Esophagus squamous epithelium (tissue), 5 donors: ENCODE measurements at places on chromosomes 16 and 17. TPM values are rescaled to one million over a fixed set of nuclear protein-coding genes. Genes with fewer than 3 reads are reported as not detected.

Gene KRTAP4-3
- not detected for total RNA-seq

- H3K4me3 ChIP-seq = no peak overlapping the region
- H3K27ac ChIP-seq = no peak overlapping the region
- no peaks in the 10 kb centered on the region for H3K27me3 ChIP-seq
- DNase-seq = no peak
- no peaks in the 10 kb centered on the region for H3K4me1 ChIP-seq
- no peaks in the 10 kb centered on the region for H3K36me3 ChIP-seq
Observed at GRCh38 chr17:66564992-66565465, 262.6 kb downstream of the PRKCA start.

DNA sequence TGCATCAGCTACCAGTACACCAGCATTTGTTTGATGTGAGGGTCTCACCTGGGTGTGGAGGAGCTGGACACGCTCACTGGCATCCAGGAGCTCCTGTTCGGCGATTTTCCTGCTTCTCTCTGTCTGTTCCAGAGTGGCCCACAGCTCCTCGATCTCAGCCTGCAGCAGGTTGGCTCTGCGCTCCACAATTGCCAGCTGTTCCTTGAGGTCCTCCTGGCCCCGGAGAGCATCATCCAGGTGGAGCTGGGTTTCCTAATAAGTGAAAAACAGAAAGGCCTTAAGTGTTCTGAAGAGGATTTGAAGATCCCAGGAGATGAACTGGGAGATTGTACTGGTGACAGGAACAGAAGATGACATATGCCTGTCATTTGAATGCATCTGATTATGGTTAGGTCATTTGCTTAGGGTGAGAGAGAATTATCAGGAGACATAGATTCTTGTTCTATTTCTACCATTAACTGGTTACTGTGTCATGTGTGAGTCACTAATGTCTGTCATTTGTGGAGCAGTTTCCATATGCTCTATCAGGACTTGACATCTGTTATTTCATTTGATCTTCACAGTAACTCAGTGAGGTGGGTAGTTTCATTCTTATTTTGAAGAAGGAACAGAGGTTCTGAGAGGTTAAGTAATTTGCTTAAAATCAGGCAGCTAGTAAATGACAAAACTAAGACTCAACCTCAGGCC lies 21.5 kb upstream of the MYH13 start:
- no peaks in the 10 kb centered on the region for H3K36me3 ChIP-seq
- H3K4me3 ChIP-seq = no peak overlapping the region
- H3K27me3 ChIP-seq = no peaks in the 10 kb centered on the region
- DNase-seq = no peak

Gene DPEP3
- total RNA-seq = not detected

Gene HEATR9
- not detected for total RNA-seq

Gene HOXB8
- total RNA-seq = not detected

DNA sequence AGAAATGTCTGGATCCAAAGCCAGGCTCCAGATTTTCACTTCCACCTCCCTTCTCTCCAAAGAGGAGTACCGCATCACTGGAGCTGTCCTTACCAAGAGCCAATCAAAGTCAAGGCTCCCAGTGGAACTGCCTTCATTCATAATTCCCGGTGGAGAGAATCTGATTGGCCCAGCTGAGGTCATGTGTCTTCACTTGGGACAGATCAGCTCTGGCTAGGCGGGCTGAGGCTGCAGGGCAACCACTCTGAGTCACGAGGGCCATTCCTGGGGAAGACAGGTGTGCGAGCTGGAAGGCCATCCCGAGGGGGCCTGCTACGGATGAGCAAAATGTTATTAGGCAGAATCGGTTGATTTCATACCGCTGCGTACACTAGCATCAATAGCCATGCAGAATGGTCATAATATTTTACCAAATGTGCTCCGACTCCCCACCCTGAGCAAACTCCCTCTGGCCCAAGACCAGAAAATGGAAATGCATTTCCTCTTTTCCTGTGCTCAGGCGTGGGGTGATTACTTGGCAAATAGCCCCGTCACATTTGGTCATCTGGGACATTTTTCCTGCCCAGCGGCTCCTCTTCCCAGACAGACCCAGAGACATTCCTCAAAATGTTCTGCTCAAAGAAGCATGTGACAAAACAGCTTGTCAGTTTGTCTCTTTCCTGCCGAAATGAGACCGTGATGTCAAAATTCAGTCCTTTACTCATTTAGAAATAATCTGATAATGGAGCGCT lies 111.1 kb downstream of the AIPL1 start:
- no peak for DNase-seq
- no peaks in the 10 kb centered on the region for H3K27me3 ChIP-seq
- no peaks in the 10 kb centered on the region for H3K4me1 ChIP-seq
- no peak overlapping the region for H3K27ac ChIP-seq
- H3K4me3 ChIP-seq = no peak overlapping the region

DNA sequence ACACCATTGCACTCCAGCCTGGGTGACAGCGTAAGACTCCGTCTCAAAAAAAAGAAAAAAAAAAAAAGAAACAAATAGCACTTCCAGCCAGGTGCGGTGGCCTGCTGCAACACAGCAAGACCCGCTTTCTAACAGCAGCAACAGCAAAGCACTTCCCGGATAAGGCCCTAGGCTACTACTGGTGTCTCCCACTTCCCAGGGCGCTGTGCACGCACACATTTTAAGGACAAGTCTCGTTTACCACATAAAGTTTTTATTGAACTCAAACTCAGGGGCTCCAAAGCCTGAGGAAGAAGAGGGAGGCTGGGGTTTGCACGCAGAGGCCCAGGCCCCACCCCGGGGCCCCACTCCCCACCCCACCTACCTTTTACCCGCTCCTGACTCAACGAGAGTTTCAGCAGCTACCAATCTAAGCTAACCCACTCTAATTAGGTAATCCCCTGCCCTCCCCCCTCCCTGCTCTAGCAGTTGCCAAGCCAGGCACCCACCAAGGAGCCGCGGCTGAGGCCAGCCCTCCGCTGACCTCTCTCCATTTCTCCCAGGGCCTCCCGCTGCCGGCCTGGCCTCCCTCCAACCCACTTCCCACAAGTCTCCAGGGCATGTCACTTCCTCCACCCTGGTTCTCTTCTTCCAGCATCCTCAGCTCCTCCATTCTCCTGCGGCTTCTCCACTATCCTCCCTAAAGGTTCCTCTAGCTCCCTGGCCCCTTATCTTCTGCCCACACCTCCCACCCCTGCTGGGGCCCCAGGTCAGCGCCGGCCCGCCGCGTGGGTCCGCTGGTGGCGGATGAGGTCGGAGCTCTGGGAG lies 2.4 kb downstream of the ZNF768 start:
- H3K36me3 ChIP-seq = no peaks in the 10 kb centered on the region
- no peak overlapping the region for H3K27ac ChIP-seq
- H3K4me1 ChIP-seq = peaks cover 11% of the 10 kb centered on the region
- H3K4me3 ChIP-seq = no peak overlapping the region
- no peaks in the 10 kb centered on the region for H3K27me3 ChIP-seq

DNA sequence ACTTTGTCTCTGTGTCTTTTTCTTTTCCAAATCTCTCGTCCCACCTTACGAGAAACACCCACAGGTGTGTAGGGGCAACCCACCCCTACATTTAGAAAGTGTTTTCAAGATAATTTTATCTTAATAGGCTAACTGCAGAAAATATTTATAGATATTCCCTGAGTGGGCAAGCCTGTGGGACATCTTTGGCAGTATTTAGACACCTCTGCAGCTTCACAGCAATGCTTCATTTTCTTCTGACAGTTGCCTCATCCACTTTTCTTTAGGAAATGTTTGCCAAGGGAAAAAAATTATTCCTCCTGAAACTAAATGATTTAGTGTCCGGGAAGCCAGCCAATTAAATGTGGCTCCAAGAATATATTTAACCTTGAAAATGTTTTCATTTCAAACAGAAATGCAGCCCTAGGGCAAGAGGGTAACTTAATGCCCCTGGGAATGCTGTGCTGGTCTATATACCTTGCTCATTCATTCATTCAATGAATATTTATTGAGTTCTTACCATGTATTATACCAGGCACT lies 290.4 kb downstream of the ABCC12 start:
- no peak for DNase-seq
- no peaks in the 10 kb centered on the region for H3K36me3 ChIP-seq
- no peak overlapping the region for H3K4me3 ChIP-seq
- H3K4me1 ChIP-seq = no peaks in the 10 kb centered on the region
- H3K27me3 ChIP-seq = no peaks in the 10 kb centered on the region
- H3K27ac ChIP-seq = no peak overlapping the region

DNA sequence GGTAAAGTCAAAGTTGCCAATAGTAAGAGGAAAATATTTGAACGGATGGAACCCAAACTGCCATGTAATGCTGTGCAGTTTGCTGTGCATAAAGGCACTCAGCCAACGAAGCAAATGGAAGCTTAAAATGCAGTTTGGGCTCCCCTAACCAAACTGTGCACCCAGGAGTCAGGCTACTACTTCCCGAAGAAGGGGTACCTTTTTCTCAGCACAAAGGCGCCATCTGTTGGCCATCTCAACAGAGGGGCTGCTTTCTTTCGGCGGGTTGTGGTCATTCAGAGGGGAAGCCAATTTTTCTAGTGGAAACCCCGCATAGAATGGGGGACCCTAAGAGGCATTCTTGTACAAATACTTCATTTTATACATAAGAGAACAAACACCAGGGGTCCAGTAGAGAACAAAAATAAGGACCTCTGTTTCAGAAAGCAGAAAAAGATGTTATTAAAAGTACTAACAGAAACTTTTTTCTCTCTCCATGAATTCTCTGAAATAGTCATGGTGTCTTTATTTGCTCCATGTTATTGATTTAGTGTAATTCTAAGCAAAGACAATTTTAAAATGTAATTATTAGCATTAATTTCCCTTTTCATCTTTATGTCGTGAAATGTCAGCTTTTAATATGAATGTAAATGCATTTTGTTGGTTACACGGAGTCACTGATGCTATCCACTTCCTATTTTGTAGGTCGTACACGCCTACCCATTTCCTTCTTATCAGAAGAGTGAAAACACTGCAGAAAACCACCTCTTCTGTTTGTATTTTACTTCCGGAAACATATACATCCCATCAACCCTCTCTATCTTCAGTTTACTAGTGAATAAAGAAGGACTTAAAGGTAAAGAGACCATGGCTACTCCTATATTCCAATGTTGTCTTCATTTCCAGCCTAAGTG lies 453.3 kb downstream of the KCNJ2 start:
- no peaks in the 10 kb centered on the region for H3K4me1 ChIP-seq
- no peaks in the 10 kb centered on the region for H3K36me3 ChIP-seq
- DNase-seq = no peak
- no peak overlapping the region for H3K27ac ChIP-seq
- H3K27me3 ChIP-seq = no peaks in the 10 kb centered on the region

DNA sequence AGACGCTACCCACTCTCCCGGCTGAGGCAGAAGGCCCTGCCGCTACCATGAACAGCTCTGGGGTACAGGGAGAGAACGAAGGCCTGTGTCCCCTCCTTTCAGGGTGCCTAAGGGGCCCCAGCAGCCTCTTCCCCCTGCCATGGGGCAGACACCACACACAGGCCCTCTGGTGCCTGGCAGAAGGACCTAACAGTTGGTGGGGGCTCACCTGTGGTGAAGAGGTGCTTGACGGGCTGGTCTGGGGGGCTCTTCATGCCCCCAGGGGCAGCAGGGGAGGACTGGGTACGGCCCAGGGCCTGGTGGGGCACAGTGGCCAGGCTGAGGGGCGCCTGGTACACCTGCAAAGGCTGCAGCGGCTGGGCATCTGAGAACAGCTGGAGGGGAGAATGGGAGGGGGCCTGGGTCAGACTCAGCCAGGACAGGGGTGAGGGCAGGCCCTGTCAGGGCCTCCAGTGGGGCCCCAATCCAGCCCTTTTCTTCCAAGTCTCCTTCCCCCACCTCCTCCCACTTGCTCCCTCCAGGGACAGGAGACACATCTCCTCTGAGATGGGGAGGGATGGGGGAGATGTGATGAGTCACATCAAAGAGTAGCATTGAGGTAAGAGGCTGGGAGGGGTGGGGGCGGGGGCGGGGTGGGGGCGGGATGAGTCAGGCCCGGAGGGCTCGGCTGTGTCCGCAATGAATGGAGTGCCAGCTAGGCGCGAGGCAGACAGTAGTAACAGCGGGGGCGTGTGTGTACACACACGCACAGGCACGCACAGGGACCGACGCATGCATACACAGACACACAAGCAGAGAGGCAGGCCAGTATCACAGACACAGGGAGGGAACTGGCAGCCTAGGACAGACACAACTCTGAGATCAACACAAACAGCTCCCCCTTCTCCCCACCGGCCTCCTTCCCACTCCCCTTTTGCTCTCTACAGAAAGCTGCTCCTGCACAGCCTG lies 16.1 kb downstream of the G6PC3 start:
- H3K27ac ChIP-seq = peak overlapping the region; percentile 60
- H3K36me3 ChIP-seq = peaks cover 100% of the 10 kb centered on the region
- peaks cover 9% of the 10 kb centered on the region for H3K4me1 ChIP-seq
- H3K4me3 ChIP-seq = no peak overlapping the region
- H3K27me3 ChIP-seq = no peaks in the 10 kb centered on the region

GRCh38 chr17:65850486-65850885 lies 289.0 kb upstream of the AXIN2 start:
- no peaks in the 10 kb centered on the region for H3K27me3 ChIP-seq
- no peaks in the 10 kb centered on the region for H3K36me3 ChIP-seq
- no peak for DNase-seq
- no peak overlapping the region for H3K27ac ChIP-seq

DNA sequence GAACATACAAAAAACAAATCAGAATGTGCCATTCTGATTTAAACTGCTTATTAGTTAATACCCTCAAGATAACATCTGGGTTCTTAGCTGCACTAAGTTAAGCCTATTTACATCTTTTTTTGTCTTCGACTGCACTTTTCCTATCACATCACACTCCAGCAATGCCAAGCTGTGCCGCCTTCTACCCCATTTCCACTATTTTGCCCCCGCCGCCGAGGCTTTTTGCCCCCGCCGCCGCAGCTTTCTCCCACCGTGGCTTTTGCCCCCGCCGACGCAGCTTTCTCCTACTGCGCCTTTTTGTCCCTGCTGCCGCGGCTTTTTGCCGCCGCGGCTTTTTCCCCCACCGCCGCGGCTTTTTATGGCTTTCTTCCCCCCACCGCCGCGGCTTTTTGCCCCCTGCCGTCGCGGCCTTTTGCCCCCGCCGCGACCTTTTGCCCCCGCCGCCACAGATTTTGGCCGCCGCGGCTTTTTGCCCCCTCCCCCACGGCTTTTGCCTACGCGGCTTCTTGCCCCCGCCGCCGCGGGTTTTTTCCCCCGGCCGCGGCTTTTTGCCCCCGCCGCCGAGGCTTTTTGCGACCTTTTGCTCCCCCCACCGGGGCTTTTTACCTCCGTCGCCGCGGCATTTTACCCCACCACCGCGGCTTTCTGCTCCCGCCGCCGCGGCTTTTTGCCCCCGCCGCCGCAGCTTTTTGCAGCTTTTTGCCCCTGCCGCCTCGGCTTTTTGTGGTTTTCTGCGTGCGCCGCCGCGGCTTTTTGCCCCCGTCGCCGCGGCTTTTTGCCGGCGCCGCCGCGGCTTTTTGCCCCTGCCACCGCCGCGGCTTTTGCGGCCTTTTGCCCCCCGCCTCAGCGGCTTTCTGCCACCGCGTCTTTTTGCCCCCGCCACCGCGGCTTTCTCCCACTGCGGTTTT lies 331.4 kb upstream of the WSB1 start:
- no peak for DNase-seq
- H3K36me3 ChIP-seq = no peaks in the 10 kb centered on the region
- peaks cover 26% of the 10 kb centered on the region for H3K27me3 ChIP-seq
- H3K27ac ChIP-seq = no peak overlapping the region

Gene KRT32
- total RNA-seq = 5.0 TPM
